ENCODE measurements at places on chromosomes 7 and 10.
A peak's percentile ranks its signal among the peaks of the same experiment; 100 is the strongest.

- no peak for DNase-seq
Observed at GRCh38 chr10:87865241-87865881, 1.9 kb downstream of the PTEN start.

GRCh38 chr7:77808517-77808916 lies 9.9 kb downstream of the PHTF2 start:
- no peak for DNase-seq

DNA sequence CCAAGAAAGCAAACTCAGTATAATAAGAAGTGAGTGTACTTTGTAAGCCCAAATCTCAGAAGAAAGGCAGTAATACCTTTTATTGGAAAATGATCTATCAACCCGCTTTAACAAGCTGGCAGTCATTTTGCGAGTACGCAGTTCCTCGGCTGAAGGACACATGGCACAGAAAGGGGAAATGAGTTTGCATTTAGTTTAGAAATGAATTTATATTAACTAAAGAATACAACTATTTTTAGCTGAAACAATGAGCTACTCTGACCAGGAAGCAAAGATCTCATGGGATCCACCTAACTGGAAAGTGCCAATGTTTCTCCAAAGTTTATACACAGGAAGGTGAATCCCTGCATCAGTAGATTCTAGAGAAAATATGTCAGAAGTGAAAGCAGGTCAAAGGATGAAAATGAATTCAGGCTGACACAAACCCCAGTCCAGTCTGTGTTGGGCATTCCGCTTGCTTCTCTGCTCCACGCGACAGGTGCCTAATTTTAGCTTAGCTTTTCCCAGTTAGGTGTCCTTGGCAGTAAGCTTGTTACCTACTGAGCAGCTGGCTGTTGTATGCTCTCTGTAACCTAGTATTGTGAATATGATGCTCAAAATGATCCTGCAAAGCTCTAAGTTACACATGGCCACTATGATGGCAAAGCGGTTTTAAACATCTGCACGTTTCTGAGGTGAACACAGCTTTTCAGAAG lies 112.8 kb downstream of the LARP4B start:
- DNase-seq, result no peak

- no peak for DNase-seq
Observed at GRCh38 chr7:143299840-143300239, 11.7 kb downstream of the CASP2 start.

DNA sequence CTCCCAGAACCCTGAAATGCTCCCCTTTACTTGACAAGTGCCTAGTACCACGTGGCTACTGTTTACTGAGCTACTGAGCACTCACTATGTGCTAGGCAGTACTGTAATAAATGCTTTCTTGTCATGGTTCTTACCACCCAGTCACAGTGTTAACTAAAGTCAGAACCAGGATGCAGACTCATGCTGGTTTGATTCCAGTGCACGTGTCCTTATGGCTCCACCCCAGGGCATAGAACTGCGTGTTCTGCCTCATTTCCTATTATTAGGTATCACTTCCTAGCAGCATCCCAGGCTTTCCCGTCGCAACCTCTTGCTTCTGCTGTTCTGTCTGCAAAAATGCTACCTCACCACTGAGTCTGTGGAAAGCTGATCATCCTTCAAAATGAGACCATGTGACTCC lies 71.7 kb upstream of the DOCK1 start:
- DNase-seq, result no peak

GRCh38 chr7:87475359-87476178 lies at the start of gene ABCB4:
Gene ABCB4, minus strand, starts transcription at chr7:87475680. Its CDS starts 215 bp downstream, at chr7:87475465.
- peak; percentile 20 for DNase-seq

DNA sequence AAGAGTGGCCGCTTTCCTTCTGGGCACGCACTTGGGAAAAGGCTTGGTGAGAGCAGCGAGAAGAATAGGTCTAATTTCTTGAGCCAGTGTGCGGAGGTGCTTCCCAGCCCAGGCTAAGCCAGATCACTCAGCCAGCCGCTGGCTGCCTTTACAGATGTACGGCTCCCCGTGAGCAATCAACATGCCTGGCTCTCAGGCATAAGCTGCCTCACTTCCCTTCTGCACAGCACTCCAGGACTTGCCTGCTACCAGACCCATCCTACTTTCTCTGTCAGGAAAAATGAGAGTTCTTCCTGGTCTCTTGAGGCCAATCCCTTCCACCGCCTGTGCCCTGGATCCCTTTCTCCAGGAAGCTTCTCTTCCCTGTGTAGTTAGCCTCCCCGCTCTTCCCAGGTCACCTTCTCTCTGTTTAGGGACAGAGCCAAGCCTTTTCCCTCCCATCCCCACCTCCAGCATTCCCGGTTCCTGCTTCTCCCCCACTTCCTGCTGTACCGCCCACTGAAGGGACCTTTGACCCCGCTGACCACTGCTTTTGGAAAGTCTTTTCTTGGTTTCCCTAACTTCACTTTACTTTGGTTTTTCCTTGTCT lies 1.1 kb upstream of the ACTR3C start:
- DNase-seq, result no peak

DNA sequence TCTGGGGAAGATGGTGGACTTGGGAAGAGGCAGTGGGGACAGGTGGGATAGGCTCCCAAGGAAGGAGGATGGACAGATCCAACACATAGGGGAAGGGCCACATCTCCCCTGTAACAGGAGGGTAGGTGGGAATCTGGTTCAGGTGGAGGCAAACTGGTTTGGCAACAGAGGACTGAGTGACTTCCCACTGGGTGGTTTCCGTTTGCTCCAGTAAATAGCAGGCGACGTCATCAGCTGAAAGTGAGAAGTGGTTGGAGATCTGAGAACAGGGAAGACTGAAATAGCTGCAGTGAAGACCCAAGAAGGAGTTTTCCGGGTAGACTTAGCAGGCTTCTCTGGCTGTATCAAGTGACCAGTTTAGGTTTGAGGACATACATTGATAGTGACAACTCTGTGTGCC lies 504.4 kb downstream of the GALNT17 start:
- DNase-seq, result peak; percentile 39

- DNase-seq, result no peak
Observed at GRCh38 chr7:37112876-37113275, 335.8 kb downstream of the ELMO1 start.

- DNase-seq, result no peak
Observed at GRCh38 chr7:151808400-151809145, 68.3 kb downstream of the PRKAG2 start.

DNA sequence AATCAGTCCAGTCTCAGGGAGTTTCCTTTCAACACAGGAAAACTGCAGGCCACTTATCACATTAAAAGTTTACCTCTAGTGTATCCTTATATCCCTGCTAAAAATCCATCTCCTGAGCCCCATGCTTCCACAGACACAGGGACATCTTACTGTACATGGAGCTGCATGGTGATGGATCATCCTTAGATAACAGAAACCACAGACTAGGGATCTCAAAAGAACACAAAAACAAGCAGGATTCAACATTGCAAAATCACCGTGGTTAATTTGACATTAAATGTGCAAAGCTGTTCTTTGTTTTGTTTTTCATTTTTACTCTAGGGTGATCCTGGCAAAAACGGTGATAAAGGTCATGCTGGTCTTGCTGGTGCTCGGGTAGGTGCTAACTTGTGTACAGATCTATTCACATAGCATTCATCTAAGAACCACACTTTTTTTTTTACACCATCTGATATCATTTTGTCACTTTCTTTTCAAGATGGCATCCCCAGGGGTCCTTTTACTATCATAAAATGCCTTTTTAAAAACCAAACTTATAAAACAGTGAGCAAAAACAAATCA lies 18.1 kb downstream of the COL1A2 start:
- no peak for DNase-seq

DNA sequence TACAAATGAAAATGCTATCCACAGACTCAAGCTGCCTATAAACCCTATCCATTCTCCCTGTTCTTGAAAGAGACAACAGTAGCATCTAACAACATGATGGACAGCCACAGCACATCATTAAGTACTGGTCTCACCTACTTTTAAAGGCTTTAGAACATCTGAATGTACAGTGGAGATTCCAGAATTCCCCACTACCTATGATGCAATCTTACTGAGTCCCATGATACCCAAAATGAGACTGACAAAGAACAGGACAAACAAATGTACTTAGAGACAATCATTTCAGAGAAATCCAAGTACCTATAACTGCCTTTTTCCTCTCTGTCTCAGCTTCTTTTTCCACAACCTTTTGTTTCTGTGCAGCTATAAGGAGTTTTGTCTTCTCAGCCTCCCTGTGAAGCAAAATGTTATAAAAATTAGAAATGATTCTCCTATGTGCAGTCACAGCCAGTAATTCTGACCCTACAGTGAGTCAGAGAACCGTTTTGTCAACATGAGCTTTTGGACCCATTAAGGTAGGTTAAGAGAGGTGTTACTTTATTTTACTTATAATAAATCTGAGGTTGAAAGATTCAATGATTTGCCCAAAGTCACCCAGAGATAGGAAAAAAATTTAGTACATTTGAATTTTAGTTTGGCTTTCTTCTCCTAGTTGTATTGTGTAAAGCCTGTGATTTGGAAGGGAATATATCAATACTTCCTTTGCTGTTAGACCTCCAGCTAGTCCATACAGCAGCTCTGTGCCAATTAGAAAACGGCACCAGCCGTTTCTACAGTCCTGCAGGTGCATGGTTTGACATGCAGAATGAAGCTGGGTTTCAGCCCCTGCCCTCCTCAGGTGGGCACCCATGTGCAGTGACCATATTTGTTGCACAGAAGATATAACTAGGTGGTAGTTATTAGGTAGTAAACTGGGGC lies 21.9 kb downstream of the ERLIN1 start:
- no peak for DNase-seq

GRCh38 chr10:33240931-33241330 lies 93.5 kb downstream of the NRP1 start:
- DNase-seq, result peak; percentile 87

DNA sequence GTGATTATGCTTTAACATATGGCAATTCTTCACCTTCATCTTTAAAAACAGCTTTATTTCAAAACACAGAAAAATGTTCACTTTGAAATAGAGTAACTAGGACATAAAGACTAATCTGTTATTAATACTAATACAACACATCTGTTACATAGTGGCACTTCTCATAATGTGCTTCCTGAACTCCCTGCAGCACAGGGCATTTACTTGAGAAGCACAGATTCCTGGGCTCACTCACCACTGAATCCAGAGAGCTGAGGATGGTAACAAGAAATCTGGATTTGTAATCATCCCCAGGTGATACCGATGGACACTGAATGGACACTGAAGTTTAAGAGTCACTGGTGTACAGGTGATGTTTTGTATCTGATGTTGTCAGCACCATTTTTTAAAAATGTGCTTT lies 96.1 kb downstream of the COL28A1 start:
- peak; percentile 10 for DNase-seq

DNA sequence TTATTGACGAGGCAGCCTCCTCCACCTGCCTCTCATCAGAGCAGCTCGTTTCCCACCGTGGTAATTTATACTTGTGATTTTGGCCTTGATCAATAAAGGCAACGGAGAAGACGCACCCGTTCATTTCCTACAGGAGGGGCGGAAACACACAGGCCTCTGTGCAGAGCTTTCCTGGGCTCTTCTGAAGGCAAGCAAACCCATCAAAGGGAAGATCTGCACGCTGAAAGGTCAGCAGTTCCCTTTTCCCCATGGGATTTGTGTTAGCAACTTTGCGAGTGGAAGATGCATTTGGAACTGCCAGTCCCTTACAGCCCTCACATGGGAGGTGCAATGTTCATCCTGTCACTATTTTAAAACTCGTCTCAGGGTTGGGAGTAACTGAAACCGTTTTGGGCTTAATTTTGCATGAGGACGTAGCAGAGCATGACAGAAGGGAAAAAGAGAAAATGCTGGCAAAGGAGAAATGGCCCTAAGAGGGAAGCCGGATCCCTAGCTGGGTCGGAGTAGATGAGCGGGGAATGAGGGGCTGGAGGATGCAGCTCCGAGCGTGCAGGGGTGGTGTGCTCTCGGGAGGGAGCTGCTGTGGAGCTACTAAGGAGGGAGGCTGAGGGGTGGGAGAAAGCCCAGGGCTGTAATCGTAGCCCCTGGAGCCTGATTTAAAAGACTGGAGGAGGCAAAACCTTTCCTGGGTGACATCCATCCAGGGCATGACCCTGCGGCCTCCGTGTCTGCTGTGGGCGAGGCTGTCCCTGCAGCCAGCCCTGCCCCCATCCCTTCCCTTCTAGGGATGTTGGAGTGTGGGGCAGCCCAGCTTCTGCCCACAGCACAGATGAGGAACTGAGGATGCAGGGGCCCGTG lies 111.1 kb upstream of the FAM20C start:
- DNase-seq, result no peak

DNA sequence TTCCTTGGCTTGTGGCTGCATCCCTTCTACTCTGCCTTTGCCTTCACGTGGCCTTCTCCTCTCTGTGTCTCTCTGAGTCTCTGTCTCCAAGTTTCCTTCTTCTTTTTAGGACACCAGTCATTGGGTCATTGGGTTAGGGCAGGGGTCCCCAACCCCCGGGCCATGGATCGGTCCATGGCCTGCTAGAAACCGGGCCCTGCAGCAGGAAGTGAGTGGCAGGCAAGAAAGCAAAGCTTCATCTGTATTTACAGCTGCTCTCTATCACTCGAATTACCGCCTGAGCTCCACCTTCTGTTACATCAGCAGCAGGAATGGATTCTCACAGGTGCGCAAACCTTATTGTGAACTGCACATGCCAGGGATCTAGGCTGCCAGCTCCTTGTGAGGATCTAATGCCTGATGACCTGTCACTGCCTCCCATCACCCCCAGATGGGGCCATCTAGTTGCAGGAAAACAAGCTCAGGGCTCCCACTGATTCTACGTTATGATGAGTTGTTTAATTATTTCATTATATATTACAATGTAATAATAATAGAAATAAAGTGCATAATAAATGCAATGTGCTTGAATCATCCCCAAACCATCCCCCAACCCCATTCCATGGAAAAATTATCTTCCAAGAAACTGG lies 47.9 kb upstream of the DOCK1 start:
- no peak for DNase-seq

DNA sequence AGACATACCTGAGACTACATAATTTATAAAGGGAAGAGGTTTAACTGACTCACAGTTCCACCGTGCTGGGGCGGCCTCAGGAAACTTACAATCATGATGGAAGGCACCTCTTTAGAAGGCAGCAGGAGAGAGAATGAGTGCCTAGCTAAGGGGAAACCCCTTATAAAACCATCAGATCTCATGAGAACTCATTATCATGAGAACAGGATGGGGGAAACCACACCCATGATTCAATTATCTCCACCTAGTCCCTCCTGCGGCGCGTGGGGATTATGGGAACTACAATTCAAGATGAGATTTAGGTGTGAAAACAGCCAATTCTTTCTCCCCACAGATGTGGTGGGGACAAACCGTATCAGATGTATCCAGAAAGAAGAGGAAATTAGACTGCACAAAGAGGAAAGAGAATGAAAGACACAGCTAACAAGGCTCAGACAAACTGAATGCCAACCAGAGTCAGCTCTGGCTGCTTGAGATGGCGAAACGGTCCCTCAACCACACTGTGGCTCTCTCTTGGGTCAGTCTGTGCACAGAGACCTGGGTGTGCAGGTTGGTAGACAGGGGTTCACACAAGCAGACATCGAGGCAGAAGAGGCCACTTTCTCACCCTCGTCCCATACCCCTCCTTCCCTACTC lies 375.6 kb downstream of the SFMBT2 start:
- DNase-seq, result no peak

GRCh38 chr7:81845744-81846241 lies 75.9 kb upstream of the HGF start:
- peak; percentile 11 for DNase-seq

DNA sequence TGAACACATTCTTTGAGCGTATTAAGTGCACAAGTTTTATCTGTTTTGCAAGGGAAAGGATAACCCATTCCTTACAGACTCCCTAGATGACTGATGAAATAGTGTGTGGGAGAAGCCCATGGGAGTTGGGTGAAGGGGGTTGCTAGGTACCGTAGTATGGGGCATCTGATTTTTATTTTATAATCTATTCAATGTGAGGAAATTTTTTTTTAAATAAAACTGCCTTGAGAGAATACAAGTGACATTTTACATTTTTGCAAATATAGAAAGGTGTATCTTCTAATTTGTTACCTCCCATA lies 1.4 kb downstream of the BTAF1 start:
- no peak for DNase-seq
